ENCODE measurements at places on chromosomes 7 and 10.
A peak's percentile ranks its signal among the peaks of the same experiment; 100 is the strongest.

DNA sequence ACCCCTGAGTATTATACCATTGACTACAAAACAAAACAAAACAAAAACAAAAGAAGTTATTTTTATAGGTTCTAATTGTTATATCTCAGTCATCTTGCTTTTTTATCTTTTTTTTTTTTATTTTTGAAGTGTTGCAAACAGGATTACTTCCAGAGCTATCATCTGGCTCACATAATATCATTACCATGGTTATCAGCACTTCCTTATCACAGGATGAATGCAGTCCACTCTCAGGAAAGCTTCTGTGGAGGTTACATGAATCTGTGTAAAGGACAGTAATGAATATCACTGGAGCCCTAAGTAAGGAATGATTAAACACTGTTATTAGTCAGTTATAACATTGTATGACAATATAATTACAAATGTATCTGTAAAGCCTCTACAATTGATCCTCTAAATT lies 451.5 kb downstream of the PLXDC2 start:
- no peak for DNase-seq

GRCh38 chr7:80134536-80135308 lies at the start of gene GNAI1:
GNAI1 (plus strand) TSS chr7:80134831; CDS start chr7:80135161, 330 bp downstream.
- peak; percentile 86 for DNase-seq

- DNase-seq = no peak
These were observed 13.0 kb upstream of the SMARCD3 start for GRCh38 chr7:151261529-151261928.

DNA sequence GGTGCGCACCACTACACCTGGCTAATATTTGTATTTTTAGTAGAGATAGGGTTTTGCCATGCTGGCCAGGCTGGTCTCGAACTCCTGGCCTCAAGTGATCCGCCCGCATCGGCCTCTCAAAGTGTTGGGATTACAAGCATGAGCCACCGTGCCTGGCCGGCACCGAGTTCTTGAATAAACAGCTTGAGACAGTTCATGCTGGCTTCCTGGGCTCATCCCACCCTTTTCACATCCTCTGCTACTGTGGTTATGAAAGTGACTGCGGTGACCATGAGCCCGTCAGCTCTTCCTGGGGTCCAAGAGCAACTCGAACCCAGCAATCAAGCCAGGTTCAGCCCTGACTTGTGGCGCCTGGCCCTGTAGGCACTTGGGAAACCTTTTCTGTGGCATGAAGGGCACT lies 38.7 kb downstream of the HIP1 start:
- DNase-seq = no peak

DNA sequence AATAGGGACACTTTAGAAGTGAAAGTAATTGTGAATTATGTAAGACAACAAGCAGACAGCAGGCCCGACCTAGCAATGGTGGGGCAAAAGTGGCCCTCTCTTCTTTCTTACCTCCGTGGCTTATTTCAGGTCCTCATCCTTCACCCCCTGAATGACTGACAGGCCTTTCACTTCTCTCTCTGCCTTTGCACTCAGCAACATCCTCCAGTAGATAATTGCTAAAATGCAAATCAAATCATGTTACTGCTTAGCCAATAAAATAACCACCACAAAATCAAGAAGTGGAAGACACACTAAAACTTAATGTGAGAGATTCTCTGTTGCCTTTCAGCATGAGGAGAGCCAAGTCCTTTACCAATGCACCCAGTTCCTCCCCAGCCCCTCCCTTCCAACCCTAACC lies 274.6 kb upstream of the ZNF32 start:
- no peak for DNase-seq

GRCh38 chr10:127587668-127588365 lies 38.7 kb downstream of the NPS start:
- no peak for DNase-seq

- DNase-seq = no peak
These were observed 103.2 kb downstream of the ADCY1 start for GRCh38 chr7:45677311-45677900.

DNA sequence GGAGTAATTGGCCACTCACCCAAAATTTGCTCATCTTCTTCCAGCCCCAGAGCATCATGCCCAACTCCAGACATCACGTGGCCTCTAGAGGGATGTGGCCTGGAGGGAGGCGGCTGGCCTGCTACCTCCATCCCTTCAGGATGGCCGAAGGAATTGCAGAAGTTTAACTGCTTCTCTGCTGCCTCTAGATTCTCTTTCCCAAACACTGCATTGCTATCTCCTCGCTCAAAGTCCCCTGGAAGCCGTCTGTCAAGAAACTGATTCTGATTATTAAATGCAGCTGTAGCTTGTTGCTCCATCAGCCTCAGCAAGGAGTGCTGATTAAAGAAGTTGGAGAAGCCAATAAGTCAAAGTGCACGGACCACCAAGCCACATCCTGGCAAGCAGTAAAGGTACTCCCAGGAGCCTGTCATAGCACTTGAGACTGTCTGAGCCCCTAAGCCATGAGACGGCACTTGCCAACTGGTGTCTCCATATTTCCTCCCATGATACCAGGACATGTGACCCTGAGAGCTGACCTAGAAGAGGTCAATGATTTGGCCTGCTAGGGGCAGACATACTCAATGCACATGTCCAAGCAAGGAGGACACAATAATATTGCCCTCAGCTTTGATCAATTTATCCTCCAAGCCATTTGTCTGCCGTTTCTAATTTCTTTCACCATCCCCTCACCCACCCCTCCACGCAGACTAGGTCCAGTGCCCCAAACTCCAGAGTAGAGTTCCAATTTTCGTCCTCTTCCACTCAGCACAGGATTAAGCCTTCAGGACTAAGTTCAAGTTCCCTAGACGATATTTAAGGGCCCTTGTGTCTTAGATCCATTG lies 84.2 kb downstream of the TBXAS1 start:
- no peak for DNase-seq

DNA sequence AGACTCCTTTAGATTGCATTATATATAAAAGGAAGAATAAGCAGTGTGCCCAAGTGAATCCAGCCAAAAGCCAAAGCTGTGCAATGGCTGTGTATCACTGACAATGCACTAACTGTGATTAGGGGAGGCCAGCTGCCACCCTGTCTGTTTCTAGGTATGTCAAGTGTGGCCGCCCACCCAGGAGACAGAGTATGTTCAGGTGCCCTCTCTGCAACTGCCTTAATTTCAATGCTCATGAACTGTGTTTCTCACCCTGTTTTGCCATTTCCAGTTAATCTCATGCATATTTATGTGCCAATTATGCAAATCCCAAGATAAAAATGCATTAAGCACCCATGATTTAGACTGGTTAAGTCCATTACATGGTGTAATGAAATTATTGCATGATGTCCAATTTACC lies 159.4 kb downstream of the FRMD4A start:
- DNase-seq = no peak

DNA sequence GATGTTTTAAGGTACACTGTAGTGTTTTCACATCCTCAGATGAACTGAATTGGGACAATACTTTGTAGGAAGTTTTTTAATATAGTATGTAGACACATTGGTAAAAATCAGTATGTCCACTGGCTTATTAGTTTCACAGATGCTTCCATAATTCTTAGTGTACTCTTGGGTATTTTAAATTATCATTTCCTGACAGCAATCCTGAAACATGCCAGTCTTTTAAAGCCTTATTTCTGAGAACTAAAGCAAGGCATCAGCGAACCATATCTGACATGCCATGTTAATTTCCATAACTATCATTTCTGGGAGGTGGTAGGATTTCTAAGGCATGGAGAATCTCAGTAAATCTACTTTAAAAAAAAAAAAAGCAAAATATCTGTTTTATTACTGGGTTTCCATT lies 266.4 kb downstream of the ADK start:
- no peak for DNase-seq

DNA sequence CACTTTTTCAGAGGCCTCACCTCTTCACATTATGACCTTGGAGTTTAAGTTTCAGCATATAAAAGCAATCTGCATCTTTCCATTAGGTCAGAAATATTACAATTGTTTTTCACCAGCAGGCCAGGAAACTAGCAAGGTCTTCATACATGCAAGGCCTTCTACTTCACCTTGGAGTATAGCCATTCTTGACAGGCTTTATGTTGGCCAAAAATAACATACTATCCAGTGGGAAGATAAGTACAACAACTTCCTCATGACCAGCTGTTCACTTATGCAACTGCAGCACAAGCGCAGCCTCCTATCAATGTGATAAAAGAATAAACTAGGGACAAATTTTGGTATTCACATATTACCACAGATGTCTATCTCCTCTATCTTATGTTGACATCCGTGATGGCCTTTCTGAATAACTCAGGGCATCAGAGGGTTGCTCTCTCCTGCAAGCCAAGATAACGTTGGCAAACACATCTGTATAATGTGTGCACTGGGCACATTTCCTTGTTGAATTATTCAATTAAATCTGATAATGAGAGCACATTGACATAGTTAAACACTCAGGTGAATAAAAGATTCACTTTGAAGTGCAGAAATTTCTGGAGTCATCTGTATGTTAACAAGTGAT lies 239.8 kb downstream of the FZD1 start:
- DNase-seq = no peak

GRCh38 chr10:85319826-85320225 lies 991.4 kb downstream of the CCSER2 start:
- DNase-seq = no peak

DNA sequence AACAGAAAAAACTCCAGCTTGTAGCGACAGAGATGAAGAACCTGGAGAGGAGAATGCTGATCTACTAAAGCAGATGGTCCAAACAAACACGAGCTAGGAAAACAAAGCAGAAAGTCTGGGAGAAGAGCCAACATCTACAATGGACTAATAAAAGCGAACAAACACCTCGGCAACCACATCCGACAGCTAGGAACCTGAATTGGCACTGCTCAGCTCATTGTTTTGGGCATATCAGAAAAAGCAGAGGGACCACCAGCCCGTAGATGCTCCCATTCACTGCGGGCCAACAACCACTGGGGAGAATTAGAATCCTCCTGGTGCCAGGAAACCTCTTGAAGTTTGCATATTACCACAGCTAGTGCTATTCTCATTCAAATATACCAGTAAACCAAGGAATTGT lies 204.7 kb downstream of the NXPH1 start:
- DNase-seq = no peak

- no peak for DNase-seq
These were observed 110.6 kb downstream of the RAB11FIP2 start for GRCh38 chr10:117936141-117936540.

DNA sequence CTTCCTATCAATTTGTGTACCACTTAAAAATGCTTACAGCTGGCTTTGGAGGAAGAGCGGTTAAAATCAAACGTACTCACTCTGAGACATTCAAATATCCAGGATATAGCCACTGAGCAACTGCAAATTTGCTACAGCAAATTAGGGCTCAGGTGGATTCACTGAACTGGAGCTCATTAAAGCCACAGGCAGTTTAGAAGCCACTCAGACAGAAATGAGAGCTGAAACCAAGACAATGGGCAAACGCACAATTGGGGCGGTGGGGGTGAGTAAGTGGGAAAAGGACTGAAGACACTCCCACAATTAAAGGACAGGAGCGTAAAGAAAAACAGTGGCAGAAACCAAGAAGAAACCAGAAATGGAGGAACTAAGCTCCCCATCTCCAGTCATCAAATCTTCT lies 20.5 kb downstream of the MPP7 start:
- no peak for DNase-seq

DNA sequence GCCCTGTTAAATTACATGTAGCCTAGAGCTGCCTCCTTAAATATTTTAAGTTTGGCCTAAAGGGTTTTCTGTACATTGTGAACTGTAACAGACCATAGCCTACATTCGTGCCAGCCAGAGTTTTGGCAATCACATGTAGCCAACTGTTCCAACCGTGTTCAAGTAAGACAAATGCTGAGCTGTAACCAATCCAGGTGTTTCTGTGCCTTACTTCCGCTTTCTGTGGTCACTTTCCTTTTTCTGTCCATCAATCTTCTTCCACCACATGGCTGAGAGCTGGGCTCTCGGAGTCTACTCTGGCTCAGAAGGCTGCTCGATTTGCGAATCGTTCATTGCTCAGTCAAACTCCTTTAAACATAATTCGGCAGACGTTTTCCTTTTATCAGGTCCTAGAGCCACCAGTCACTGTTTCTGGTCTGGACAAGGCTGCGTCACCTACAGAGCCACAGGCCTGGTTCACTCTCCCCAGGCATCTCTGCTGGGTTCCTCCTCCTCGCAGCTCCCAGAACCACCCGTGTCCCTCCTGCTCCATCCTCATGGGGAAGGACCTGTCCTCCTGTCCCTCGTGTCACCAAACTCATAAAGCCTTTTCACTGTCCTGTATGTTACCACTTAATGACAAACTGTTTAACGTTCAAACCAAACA lies 158.0 kb upstream of the RHEB start:
- no peak for DNase-seq

GRCh38 chr7:34058801-34059135 lies 153.4 kb downstream of the BMPER start:
- no peak for DNase-seq

DNA sequence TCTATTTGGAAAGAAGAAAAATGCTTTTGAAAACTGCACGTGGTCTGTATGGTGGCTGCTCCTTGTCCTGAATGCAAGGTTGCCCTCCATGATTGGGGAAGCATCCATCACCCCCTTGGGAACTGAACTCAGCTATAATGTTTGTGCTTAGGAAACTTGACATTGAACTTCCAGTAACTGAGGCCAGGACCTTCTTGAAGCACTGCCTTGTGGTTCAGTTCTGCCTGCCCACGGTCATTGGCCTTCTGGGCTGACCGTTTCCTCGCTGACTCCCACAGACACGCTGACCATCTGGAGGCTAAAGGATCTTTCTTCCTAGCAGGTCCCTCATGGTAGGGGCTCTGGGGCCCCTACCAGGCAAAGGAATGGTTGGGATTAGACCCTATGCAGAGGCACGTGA lies 247.8 kb downstream of the CAMK1D start:
- no peak for DNase-seq

GRCh38 chr7:69049326-69049725 lies 548.9 kb upstream of the AUTS2 start:
- DNase-seq = no peak
